ENCODE measurements at places on chromosomes 1 and 21.

GRCh38 chr1:87951409-87951808, 622.7 kb downstream of the LMO4 start:
- no peak for DNase-seq

- DNase-seq: no peak
Observed at GRCh38 chr1:52904927-52905698, 16.4 kb downstream of the ECHDC2 start.

GRCh38 chr1:201290551-201290950, 7.2 kb downstream of the PKP1 start:
- DNase-seq: no peak

DNA sequence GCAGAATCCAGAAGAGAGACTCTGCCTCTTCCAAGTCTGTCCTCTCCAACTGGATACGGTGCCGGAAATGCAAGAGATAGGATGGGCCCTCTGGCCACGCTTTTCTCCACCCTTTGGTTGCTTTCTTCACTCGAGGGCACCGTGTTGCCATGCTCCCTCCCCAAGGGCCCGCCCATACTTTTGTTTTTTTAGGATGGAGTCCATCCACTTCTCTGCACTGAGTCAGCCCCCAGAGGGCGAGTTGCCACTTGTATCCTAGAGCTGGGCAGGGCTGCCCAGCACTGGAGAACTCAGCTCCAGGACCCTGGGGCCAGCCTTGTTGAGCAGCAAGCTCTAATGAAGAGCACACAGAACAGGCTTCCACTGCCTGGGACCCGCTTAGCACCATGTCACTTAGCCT, 25.5 kb downstream of the IFNGR2 start:
- DNase-seq: no peak

DNA sequence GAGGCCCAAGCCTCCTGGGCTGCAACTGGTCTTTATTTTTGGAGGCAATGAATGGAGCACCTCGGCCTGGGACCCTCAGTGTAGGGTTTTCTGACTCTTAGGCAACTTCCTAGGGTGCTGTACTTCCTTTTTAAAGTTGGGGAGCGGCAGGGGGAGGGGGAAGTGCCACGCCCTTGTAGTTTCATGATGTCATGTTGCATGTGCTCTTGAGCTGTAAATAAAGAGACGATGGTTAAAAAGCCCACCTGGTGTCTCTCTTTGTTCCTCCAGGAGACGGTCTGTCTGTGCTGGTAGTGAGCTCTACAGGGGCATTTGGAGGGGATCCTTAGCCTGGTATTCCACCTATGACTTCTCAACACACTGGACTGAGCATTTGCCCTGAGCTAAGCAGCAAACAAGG, 10.3 kb upstream of the AGTRAP start:
- no peak for DNase-seq

- DNase-seq: no peak
Observed at GRCh38 chr1:3313576-3313950, 140.9 kb upstream of the ARHGEF16 start.

DNA sequence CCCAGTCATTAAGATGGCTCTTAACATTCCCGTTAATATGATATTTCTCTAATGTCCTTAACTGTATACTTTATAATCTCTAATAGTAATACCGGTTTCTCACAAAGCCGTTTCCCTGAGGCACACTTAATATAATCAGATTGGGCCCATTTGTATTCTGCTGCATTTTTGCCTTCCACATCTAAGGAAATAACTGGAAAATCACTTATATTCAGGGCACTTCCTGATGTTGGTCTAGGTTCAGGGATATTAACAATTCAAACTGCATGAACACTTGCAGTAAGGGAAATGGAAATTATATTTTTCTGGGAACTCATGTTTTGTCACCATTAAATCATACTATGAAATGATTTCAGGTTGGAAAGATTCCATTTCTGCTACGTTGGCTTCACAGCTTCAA, 119.8 kb downstream of the TPR start:
- DNase-seq: no peak

DNA sequence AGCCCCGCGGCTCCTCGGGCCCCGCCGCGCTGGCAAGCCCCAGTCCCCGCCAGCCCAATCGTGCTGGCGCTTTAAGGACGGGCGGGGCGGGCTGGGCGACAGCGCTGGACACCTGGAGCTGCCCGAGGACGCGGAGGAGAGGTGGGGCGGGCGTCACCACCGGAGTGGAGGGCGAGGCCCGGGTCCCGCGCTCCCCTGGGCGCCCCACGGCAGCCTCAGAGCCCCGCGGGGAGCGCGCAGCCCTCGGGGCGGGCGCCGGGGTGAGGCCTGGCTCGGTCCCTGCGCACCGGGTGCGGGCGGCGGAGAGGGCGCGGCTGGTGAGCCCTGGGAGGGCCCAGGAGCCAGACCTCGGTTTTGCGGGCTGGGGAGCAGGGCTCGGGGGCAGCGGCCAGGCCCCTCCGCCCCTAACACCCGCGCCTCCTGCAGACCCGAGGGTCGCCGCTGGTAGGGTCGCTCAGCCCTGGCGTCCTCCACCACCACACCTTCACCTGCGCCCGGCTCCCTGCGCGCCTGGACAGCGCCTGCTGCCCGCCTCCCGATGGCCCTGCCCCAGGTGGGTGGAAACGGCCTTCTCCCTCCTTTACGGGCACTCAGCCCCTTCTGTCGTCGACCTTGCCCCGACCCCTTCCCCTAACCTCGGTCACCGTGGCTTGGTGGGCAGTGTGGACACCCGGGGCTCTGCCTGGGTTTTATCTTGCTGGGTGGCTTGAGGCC, at the start of gene TMEM61:
Gene TMEM61 (plus strand): TSS at position 101 of the 714 bp plus-strand sequence. CDS start 438 bp downstream, at position 539.
- DNase-seq: no peak

DNA sequence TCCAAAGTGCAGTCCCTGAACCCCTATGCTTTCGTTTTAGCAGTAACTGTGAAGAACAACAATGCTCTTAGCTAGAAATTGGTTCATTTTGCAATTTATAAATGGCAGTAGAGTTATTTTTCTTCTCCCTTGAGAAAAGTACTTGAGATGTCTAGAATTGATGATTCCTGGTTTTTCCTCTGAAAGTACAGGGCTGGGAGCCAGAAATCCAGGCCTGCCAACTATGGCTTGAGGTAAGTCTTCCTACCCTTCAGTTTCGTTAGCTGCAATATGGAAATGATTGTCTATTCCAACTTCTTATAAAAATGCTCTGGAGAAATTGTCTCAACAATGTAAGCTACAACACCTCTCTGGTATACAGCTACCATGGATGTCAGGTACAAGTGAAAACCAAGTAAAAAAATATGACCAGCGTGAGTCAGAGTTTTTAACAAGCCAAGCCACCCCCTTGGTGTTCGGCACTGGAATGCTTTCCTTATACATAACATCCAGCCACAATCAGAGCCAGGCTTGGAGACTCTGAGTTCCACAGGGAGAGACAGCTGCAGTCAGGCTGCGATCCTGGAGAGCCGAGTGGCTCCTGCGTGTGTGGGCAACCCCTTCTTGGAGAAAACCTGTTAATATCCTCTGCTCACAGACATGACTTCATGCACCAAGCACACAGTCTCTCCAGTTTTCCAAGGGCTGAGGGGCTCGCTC, 22.0 kb downstream of the TSPAN2 start:
- DNase-seq: no peak

- DNase-seq: no peak
Observed at GRCh38 chr1:100631015-100631551, 88.5 kb upstream of the VCAM1 start.

- no peak for DNase-seq
Observed at GRCh38 chr1:232291681-232292080, 338.3 kb downstream of the SIPA1L2 start.

DNA sequence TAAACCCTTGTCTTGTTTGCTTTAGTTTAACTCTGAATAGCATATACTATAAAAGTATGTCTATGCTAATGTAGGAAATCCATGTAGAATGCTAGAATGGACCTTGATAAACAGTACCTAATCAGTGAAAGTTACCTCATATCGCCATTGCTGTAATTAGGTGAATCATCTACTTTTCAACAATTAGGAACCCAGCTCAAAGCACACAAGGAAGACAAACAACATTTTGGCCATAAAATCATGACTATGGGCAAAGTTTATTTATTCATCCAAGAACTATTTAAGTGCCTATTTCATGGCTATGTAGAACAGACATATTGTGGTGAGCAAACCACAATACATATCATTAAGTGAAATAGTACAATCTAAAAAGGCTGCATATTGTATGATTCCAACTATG, 1043.2 kb downstream of the BRINP3 start:
- no peak for DNase-seq

DNA sequence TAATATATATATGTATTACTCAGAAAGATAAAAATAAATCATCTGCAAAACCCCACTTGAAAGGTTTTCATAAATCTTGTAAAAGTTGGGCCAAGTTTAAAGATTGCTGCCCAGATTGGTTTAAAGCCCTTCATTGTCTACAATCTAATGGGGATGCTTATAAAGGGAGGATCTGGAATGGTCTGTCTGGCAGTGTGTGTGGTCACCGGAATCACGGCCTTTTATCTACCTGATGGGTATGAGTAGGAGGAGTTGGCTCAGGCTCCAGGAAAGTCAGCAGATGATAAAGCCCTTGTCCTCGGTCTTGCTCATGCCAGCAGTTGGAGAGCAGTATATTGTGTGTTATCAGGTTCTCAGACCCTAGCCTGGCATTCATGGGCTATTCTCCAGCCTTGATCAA, 197.7 kb downstream of the ROR1 start:
- no peak for DNase-seq

DNA sequence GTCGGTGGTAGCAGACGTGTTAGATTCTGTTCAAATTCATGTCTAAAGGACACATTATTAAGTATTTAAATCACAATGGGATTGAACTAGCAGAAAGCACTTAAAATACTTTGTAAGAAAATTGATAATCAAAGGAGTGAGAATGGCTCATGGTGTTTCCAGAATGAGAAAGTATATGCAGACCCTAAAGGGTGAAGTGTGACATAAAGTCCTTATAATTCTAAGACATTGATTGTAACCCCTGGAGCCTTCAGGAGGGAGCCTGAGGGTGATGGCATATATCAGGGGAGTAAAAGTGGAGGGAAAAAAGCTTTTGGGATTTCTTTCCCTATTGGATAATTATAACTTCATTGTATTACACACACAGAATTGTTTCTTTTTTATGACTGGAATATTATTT, at the start of gene OR2C3:
Gene OR2C3 (minus strand): TSS at position 101 of the 400 bp plus-strand sequence. CDS start 3,929 bp downstream, outside the sequence.
- DNase-seq: no peak

GRCh38 chr1:221998781-221999180, 256.9 kb upstream of the DUSP10 start:
- no peak for DNase-seq

DNA sequence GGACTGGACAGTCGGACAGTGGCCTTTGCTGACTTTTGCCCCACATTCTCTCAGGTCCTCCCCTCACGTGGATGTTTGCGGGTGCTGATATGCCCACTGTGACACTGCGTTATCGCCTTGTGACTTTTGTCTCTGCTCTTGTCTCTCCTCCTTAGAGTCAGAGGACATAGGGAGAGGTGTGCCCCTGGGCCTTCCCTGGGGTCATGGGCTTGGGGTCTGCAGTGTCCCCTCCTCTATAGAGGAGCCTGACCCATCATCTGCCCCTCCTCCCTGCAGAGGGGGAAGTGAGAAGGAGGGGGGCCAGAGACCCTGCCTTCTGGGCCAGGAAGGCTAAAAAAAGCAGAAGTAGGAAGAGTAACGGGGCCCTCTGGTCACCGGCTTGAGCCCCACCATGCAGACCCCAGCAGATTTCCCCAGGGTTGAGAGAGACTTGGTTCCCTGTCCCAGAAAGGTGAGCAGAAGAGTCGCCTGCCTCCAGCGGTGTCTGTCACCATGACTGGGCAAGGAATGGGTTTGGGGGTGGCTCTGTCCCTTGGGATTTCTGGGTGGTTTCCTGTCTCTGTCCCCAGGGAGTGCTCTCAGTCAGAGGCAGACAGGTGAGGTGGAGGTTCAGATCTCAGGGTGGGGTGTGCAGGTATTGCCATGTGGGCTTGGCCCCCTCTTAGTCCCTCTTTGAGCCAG, 13.3 kb downstream of the RPS6KA1 start:
- DNase-seq: no peak

DNA sequence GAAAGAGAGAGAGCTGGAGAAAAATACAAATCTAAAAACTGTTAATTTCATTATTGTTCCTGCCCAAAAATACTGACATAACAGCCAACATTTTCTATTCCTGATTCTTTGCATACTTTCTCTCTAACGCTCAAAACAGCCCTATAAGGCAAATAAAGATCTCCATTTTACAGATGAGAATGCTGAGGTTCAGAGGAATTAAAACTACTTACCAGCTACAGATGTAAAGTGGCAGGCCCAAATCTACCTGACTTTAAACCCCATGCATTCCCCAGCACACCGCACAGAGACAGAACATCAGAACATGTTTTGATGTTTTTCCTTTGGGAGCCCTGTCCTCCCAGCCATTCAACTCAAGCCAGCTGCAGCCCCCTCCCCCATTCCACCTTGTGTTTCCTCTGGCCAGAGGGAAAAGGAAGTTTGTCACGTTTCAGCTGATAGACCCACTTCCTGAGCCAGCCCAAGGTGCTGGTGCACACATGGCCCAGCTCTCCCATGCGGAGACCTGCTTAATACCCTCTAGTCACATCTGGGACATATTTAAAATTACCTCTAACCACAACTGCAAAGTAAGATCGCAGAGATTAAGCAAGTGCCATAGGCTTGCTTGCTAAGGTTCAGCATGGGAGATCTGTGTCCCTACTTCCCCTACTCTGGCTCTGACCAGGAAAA, 133.1 kb upstream of the NFIA start:
- peak; percentile 35 for DNase-seq

DNA sequence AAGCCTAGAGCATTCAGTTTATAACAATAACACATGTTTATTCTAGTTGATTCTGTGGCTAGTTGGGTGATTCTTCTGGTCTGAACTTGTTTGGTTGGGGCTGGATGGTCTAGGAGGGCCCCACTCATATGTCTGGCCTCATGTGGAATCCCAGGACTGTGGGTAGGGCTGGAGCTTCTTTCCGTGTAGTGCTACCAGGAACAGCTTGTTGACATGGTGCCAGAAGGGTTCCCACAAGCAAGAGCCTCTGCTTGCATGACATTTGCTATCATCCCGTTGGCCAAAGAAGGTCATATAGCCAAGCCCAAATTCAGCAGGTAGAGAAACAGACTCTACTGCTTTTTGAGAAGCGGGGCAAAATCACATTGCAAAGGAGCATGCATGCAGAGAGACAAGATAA, 67.6 kb upstream of the PPP2R5A start:
- no peak for DNase-seq

DNA sequence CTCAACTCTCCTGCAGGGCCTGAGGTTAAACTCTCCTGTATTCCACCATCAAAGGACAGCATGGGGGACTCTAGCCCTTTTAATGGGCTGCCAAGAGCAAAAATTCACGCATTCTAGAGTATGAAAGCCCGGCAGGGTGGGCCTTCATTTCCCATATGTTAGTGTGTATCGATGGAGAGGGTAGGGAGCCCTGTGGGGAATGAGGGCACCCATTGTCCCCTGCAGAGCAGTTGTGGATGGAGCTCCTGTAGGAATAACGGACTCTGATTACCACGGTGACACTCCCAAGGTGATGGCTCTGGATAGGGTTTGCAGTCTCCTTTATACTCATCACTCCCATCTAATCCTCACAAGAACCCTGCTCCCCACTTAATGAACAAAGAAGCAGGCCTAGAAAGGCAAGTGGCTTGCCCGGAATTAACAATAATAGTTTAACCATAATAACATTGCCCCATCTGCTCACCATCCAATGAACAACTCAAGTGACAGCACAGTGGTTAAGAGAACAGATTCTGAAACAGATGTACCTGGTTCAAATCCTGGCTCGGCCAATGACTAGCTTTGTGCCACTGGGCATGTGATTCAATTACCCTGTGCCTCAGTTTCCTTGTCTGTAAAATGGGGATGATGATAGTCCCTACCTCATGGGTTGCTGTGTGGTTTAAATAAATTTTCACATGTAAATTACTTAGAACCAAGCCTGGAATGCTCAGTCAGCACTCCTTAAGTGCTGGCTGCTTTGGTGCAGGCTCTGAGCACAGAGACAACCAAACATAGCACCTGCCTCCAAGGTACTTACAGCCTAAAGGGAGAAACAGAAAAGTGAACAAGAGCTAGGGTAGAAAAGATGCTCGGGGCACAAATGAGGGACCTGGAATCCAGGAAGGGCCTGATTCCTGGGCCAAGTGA, 29.0 kb downstream of the HIVEP3 start:
- DNase-seq: no peak

All from GDM1 (cell line).